ENCODE measurements at places on chromosomes 1 and 21.

GRCh38 chr1:110872745-110873720 is at the start of gene CD53:
Gene CD53, plus strand, starts transcription at chr1:110873148. Its CDS starts 18,261 bp downstream, at chr1:110891409.
- DNase-seq: no peak

DNA sequence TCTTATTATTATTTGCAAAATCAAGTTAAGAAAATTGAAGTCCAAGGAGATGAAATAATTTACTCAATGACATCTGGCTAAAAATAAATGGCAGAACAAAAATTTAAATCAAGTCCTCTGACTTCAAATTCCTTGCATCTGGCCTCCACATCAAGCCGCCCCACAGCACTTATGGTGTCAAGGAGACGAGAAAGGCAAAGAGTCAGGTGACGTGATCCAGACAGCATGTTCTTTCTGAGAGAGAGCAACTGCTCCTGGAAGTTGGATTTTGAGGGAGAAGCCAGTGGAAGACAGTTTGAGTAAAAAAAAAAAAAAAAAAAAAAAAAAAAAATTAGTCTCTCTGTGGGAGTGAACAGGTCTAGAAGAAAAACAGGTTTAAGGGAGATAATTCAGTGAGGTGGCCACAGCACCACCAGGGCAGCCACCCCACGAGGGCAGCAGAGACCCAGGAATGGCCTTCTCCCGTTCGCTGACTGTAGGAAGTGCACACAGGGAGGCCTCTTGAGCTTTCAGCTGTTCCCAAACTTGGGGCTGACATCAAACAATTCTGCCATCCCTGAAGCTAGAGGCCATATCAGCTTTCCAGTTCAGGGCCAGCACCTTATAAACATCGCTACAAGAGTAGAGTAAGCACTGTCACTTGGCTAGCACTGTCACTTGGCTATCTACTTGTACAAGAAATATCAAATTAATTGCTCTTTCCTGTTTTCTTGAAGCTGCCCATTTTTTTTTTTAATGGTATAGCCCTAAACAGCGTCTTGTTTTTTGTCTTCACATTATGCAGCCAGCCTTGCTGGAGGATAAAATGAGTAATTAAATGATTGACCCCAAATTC is 7.8 kb downstream of the C1orf162 start:
- peak; percentile 33 for DNase-seq

GRCh38 chr1:151596166-151596953 is 15.5 kb upstream of the SNX27 start:
- DNase-seq: no peak

GRCh38 chr1:79478728-79479373 is 472.3 kb upstream of the ADGRL4 start:
- DNase-seq: no peak

DNA sequence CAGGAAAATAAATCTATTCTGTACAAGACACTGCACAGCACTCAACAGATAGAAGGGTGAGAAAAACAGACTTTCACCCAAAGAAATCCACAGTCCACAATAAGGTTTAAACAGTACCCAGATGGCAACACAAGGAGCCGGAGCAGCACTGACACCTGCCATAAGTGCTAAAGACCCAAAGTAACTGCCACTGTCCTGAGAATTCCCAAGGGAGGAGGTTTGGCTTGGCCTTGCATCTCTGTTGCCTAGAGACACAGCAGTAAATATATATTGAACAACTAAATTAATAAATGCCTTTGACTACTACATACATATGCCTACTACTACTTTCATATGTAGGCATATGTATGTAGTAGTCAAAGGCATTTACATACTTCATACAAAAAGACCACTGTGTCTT is 68.0 kb downstream of the VAV3 start:
- DNase-seq: no peak

DNA sequence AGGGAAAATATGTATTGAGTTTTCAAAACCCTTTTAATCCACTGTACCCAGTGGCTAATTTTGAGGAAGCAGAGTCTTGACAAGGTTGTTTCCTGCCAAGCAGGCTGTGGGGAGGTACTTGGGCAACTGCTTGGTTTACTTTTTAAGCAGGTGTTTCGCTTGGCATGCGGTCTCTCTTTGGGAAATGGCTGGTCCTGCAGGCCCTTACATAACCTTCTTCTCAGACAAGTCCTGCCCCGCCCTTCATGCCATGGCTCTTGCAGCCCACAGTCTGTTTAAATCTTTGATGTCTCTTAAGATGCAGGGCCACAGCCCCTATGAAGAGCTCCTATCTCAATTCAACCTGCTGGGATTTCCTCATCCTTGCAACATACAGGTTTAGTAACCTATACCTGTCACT is 36.0 kb upstream of the ABCD3 start:
- DNase-seq: no peak

DNA sequence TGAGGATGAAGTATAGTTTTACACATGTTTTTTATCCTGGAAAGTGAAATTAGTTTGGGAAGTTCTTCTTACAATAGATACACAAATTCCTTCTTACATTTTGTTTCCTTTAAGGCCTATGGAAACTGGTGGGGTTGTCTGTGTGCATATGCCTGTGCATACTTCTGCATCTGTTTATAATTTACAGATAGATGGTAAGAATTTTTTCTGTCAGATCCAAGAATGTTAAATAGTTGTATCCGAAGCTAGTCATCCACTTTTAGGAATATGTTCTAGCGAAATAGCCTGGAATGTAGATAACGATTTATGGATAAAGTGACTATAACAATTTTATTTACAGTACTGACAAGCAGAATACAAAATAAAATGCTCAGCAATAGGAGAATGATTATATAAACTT is 194.1 kb downstream of the ROR1 start:
- DNase-seq: no peak

GRCh38 chr1:54854381-54855020 is 32.5 kb downstream of the DHCR24 start:
- no peak for DNase-seq

- no peak for DNase-seq
These were observed 38.0 kb upstream of the PPP2R5A start for GRCh38 chr1:212247179-212247721.

GRCh38 chr1:15810073-15810472 is 2.6 kb upstream of the UQCRHL start:
- DNase-seq: no peak

DNA sequence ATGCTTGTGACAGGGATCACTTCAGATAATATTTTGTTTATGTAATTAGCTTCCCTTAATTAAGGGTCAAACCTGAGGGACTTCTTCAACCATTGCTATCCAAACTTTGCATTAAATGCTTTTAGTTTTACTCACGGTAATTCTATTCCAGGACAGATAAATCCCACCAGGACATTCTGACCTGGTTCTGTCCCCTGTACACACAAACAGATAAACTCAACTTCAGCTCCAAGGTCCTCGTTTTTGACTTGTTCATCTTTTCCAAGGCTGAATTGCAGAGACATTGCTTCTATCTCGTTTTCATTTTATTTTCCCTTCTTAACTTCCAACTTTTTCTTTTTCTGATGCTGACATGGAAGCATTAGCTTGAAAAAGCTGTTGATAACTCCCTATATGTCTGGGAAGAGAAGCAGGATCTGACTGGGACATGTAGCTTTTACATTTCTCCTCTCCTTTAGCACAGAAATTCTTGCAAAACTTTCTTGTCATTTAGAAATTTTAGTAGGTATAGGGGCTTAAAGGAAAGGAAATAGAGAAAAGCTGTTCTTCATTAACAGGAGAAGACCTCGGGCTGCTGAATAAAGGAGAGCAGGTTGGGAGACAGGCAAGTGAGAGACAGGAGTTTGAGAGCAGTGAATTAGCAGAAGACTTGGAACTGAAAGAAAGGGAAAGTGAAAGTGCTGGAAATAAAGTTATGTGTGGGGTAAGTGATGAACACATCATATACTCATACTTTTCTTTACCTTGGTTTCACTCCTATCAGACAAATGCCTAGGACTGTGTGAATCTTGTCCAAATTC is 231.7 kb upstream of the B3GALT2 start:
- DNase-seq: no peak

DNA sequence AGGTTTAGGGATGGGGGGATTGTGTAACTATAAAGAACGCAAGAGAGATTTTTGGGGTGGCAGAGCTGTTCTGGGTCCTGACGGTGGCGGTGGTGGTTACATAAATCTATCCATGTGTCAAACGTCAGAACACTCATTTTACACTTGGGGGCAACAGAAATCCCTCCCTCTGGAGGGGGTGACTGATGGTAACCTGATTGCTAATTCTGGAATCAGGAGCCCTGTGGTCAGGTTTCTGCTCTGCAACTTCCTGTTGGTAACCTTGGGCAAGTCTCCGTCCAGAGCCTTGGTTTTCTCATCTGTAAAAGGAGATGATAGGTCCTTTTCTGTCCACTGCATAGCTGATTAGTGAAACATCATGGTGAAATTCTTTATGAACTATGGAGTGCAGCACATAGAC is 40.9 kb downstream of the ALPL start:
- DNase-seq: no peak

DNA sequence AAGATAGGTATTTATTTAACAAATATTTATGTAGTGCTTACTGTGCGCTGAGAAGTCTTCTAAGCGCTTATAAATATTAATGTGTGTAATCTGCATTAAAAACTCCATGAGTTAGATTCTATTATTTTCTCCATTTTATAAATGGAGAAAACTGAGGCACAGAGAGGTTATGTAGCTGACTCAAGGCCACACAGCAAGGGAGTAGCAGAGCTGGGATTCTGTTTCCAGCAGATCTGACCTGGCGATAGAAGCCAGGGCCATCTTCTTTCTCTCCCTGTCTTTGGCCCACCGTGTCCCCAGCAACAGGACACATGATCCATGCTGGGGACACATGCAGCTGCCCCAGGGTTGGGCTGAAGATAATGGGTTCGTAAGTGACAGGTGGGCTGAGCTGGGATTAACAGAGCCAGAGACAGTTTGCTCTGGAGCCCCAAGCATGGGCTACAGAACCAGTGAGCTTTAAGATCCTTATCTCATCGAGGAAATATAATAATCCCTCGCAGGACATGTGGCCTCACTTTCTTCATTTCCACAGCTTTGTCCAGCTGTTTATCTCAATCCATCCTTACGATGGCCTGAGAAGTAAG is 30.3 kb downstream of the IGSF21 start:
- DNase-seq: no peak

DNA sequence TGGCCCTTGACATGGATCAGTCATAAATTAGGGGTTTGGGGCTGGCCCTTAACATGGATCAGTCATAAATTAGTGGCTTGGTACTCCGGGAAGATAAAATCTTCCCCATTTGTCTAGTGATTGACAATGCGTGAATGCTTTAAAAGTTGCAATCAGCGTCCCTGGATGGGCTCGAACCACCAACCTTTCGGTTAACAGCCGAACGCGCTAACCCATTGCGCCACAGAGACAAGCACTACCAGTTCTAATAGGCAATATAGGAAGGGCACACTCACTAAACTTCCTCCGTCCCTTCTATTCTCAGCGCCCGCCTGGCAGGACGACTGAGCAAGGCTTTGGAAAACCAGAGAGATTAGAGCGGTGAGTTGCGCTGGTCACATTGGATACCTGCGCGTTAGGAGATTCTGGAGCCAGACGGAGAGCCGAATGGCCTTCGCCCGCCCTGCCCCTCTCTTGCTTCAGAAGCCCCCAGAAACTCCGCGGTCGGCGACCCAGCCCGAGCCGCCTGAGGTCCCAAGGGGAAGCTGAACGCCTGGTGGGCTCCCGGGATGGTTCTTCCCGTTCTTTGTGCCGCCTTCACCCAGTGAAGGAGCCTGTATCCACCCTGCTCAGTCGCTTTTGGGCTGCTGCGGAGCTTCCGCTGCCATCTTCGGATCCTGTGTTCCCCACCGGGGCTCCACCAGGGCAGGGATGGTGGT is 235.9 kb downstream of the FAM72C start:
- DNase-seq: no peak

- no peak for DNase-seq
These were observed 44.8 kb upstream of the ABCG1 start for GRCh38 chr21:42174173-42174572.

DNA sequence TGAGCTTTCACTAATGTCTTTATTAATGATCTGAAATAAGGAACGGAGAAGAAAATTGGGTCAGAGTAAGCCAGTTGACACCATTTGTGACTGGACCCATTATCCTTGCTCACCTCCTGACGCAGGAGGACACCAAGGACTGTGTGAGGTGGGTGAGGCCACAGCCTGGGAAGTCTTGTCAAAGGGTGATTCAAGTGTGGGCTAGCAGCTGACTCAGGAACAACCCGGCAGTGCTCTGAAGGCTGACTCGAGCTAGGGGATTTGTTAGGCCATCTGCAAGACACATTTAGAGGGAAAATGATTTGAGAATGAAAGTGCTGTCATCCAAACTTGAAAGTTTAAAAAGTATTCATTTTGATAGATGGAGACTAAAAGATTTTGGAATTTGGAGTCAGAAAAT is 21.2 kb downstream of the PRRX1 start:
- DNase-seq: no peak

DNA sequence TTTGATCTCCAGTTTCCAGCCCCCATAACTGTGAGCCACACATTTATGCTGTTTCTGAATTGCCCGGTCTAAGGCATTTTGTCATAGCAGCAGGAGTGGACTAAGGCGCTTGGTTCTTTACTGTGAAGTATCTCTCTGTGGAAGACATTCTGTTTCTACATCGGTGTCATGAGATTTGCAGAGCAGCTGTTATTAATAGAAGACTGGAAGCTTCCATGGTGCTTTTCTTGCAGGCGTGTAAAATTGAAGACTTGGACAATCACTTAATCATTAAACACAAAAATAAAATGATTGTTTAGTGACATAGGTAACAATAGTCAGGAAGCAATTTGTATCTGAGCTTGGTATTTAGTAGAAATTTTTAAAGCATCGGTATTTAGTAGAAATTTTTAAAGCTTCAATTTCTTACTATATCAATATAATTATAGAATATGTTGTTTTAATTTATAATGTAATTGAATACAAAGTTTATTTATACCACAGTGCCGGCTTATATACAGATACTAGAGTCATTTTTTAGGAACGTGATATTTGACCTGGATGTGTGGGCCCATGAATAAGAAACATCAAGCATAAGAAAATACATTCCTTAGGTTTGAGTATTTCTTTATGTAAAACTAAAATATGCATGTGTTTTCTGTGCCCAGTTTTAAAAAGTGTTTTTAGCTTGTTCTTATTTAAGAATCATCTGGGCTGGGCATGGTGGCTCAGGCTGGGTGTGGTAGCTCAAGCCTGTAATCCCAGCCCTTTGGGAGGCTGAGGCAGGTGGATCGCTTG is 60.6 kb upstream of the COL6A1 start:
- DNase-seq: no peak

DNA sequence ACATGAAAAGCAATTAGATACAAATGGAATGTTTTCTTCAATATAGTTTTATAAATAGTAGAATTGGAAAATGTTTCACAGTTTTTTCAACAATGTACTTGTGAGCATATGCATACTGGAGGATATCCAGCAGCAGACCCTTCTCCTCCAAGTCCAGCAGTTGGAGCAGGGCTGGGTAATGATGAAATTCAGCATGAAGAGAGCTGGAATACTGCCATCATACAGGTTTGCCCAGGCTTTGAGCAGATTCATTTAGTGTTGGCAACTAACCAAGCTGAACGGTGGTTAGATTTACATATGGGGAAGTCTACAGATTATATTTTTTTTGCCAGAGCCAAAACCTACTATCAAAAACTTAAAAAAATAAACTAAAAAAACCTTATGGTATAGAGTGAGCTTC is 38.3 kb downstream of the WDR3 start:
- DNase-seq: no peak

GRCh38 chr1:226987179-226987536 is 47.1 kb downstream of the COQ8A start:
- DNase-seq: no peak

All from T-helper 17 cell (primary cell).